ENCODE measurements at places on chromosomes 1 and 21. TPM values are rescaled to one million over a fixed set of nuclear protein-coding genes. Genes with fewer than 3 reads are reported as not detected.

The TMEM52 gene
- total RNA-seq = not detected

The ORC1 gene
- 11.2 TPM for total RNA-seq

The CENPF gene
- 22.3 TPM for total RNA-seq

The KRTAP12-2 gene
- not detected for total RNA-seq

- peak; percentile 65 for DNase-seq
Measured at GRCh38 chr1:44808938-44809917, 905 bp downstream of the BTBD19 start.

- no peak for DNase-seq
Measured at GRCh38 chr1:201288765-201289164, 5.5 kb downstream of the PKP1 start.

DNA sequence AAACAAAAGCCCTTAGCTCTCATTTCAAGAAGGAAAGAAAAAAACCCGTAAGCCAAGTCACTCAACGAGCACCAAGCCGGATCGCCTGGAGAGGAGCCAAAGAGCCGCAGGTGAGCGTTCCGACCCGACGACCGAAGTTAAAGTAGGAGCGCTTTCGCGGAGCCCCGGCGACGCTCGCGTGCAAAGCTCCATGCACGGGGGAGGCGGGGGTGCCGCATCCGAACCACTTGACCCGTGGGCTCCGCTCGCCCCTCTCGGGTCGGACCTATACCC lies 382 bp downstream of the GPBP1L1 start:
- peak; percentile 61 for DNase-seq

- DNase-seq = no peak
Measured at GRCh38 chr1:227322376-227322775, 4.1 kb upstream of the CDC42BPA start.

DNA sequence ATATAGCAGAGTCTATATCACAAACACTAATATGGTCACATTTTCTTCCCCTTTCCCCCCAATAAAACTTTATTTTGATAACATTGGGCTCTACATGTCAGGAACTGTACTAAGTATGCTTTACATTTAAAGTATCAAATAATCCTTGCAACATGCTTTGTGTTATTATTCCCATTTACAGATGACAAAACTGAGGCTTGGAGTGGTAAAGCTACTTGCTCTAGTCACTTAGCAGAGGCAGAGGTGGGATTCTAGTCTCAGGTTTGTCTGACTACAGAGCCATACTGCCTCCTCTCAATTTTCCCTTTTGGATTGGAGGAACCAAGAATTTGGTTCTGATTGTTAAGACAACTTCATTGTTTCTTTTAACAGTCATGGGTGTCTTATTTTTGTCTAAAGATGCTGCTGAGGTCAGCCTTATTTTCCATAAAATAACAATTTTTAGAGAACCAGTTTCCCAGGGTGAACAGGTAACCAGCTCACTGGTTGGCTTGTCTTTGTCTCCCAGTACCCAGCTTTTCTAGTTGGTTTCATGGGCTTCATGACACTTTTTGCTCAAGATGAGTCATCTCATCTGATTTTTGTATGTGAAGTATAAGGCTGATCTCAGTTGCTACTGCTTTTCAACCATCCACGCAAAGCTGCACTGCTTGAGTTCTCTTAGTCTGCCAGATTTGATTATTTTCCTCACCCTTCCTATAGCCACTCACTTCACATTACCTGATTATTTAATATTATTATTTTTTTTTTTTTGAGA lies 81.0 kb upstream of the ARID1A start:
- DNase-seq = no peak

DNA sequence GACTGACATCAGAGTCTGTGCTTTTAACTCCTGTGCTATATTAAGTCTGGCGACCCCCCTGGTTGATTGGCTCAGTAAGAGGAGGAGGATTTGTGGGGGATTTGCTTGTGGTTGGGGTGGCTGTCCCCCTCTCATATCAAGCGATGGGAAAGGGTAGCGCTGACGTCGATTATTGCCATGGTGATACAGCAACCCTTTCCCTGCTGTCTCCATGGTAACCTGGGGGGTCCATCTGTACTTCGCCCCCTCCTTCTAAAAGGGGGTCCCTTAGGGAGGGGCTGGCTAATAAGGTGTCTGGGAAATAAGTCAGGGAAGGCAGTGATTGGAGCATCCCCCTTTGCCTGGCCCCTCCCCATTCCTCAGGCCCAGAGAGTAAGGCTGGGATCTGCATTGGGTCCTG lies 4.7 kb downstream of the FAM229A start:
- no peak for DNase-seq

GRCh38 chr1:209549443-209550205 lies 33.9 kb upstream of the CAMK1G start:
- no peak for DNase-seq
